ENCODE measurements at places on chromosomes 16 and 17. TPM values are rescaled to one million over a fixed set of nuclear protein-coding genes. Genes with fewer than 3 reads are reported as not detected.

IL21R gene
- 5.2 TPM for total RNA-seq

SMIM5 gene
- not detected for total RNA-seq

RCVRN gene
- not detected for total RNA-seq

KRTAP4-4 gene
- total RNA-seq: not detected

FBXO47 gene
- total RNA-seq: not detected

KRTAP9-4 gene
- total RNA-seq: not detected

MMD gene
- 14.7 TPM for total RNA-seq

ZP2 gene
- total RNA-seq: not detected

FOXJ1 gene
- under 0.01 TPM for total RNA-seq

PRR11 gene
- 21.9 TPM for total RNA-seq

SALL1 gene
- 6.0 TPM for total RNA-seq

LGALS9 gene
- 1.00 TPM for total RNA-seq

TMEM106A gene
- total RNA-seq: 3.5 TPM

ARHGAP44 gene
- 1.9 TPM for total RNA-seq

CMTM2 gene
- not detected for total RNA-seq

NOG gene
- total RNA-seq: 2.7 TPM

DRC7 gene
- total RNA-seq: not detected

BHLHA9 gene
- not detected for total RNA-seq

KRT36 gene
- total RNA-seq: 0.12 TPM

GRIN2A gene
- total RNA-seq: 2.1 TPM

KCNJ16 gene
- not detected for total RNA-seq

NOD2 gene
- total RNA-seq: 0.25 TPM

MYH1 gene
- not detected for total RNA-seq

TBC1D3E gene
- total RNA-seq: not detected

CD7 gene
- not detected for total RNA-seq

MAF gene
- 14.9 TPM for total RNA-seq

CA4 gene
- total RNA-seq: not detected

MCRIP2 gene
- 12.2 TPM for total RNA-seq

HLF gene
- 0.33 TPM for total RNA-seq

NPIPA8 gene
- not detected for total RNA-seq

IRF8 gene
- total RNA-seq: not detected

KRTAP2-1 gene
- not detected for total RNA-seq

SOX8 gene
- total RNA-seq: under 0.01 TPM

TBKBP1 gene
- 11.1 TPM for total RNA-seq

PMFBP1 gene
- 0.66 TPM for total RNA-seq

XAF1 gene
- total RNA-seq: 20.5 TPM

SEPTIN1 gene
- total RNA-seq: 0.25 TPM

QPRT gene
- 101 TPM for total RNA-seq

VAT1 gene
- 179 TPM for total RNA-seq

TLCD3B gene
- total RNA-seq: 0.22 TPM

HS3ST6 gene
- total RNA-seq: not detected

PIGQ gene
- 27.9 TPM for total RNA-seq

NKD1 gene
- under 0.01 TPM for total RNA-seq

DLX3 gene
- not detected for total RNA-seq

HES7 gene
- not detected for total RNA-seq

KRT34 gene
- total RNA-seq: 133 TPM

BCAR1 gene
- total RNA-seq: 52.8 TPM

LGALS9B gene
- total RNA-seq: not detected

SCARF1 gene
- total RNA-seq: 0.44 TPM

MYH2 gene
- total RNA-seq: under 0.01 TPM

COQ7 gene
- 25.7 TPM for total RNA-seq

LCAT gene
- 7.5 TPM for total RNA-seq

CDH8 gene
- not detected for total RNA-seq

GJC1 gene
- 56.0 TPM for total RNA-seq

GDPD1 gene
- total RNA-seq: 2.2 TPM

CRISPLD2 gene
- 5.4 TPM for total RNA-seq

STAT5A gene
- total RNA-seq: 8.1 TPM

Measured in uterine smooth muscle cell (primary cell).